Gastroesophageal sphincter (tissue), 4 donors: ENCODE measurements at places on chromosomes 1 and 21.
A peak's percentile ranks its signal among the peaks of the same experiment; 100 is the strongest.

GRCh38 chr1:96710708-96711477 lies 10.7 kb upstream of the PTBP2 start:
- ATAC-seq = no peak

DNA sequence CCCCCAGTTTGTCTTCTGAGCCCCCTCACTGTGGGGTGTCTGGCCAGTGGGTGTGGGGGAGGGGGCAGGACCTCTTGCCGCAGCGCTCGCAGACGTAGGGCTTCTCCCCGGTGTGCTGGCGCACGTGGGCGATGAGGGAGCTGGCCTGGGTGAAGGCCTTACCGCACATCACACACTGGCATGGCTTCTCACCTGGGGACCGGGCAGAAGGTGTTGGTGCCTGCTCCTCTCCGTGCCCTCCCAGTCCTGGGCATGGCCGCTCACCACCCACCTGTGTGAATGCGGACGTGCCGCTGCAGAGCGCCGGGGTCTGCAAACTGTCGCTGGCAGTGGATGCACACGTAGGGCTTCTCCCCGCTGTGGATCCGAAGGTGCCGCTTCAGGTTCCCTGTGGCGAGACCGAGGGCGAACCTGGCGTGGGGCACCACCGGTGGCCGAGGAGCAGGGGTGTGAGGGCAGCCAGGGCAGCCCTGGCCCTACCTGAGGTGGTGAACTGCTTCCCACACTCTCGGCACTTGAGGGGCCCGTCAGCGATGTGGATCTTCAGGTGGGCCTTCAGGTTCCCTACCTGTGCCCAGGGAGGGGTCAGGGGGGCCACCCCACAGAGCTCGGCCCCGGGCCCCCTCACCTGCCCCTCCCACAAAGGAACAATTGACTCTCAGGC lies 32.4 kb downstream of the ZBTB17 start:
- no peak for ATAC-seq

DNA sequence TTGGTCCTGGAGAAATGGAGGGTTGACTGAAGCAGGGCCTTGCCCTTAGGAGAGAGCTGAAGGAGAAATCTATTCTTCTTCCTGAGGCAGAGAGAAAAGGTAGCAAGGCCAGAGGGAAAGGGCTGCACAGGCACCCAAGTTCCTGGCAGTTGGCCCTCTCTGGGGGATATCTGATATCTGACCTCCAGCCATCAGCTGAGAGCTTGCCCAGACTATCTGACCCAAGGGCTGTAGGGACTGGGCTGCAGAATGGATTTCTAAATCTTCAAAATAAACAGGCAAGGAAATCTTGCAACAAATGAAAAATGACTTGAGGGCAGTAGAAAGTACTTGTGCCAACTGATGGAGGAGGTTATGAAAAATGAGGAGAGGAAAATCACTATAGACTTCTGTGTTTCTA lies 498 bp upstream of the CLCA2 start:
- ATAC-seq = no peak

GRCh38 chr1:101595881-101596374 lies 359.1 kb downstream of the S1PR1 start:
- no peak for ATAC-seq

GRCh38 chr1:44406737-44407429 lies 1.8 kb downstream of the RNF220 start:
- ATAC-seq = no peak

DNA sequence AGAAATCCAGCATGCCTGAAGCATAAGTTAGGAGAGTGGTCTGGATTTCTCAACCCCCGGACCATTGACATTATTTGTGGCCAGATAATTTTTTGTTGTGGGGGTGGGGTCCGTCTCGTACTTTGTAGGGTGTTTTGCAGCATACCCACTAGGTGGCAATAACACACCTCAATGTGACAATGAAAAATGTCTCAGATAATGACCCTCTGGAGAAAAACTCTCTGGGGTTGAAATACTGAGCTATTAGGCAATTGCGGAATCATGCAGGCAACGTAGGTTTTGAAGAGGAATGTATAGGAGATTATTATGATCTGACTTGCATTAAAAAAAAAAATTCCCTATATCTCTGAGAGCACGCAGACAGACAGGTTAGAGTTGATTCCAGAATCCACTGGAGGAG lies 25.3 kb upstream of the RRP15 start:
- no peak for ATAC-seq

DNA sequence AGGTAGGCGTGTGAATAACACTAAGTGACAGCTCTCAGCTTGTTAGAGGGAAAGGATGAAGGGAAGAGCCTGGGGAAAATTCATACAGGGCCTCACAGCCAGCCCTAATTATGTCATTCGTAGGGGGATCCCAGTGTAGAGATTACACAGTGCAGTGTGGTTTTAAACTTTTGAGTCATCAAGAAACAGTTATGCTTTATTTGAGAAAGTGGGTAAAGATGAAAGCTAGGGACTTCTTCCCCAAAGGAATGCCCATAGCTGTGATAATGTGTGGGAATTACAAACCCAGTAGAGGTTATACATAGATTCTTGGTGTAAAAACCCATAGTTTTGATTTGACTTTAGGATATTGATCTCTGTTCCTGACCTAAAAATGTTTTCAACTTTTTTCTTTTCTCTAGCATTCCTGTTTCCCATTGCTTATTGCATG lies 1.9 kb downstream of the TTF2 start:
- ATAC-seq = no peak

- ATAC-seq = no peak
These were observed 1.7 kb downstream of the SERTAD4 start for GRCh38 chr1:210234329-210234757.

GRCh38 chr1:184649451-184649888 lies 105.2 kb downstream of the EDEM3 start:
- peak; percentile 52 for ATAC-seq

DNA sequence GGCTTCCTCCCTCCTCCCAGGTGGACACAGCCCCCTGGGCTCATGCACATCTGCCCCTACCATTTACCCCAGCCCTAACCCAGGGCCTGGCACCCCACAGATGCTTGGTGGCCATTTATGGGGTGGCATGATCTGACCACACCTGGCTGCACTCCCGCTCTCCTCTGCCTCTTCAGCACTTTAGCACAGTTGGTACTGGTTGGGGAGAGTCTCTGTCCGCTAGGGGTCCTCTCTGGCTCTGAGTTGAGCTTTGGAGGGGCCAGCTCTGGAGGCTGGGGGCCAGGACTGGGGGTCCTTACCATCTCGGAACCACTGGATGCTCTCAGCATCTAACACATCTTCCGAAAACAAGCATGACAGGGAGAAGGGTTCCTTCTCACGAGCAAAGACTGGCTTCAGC lies 17.4 kb downstream of the MYOM3 start:
- no peak for ATAC-seq

GRCh38 chr21:38825921-38826320 lies 20.2 kb downstream of the ETS2 start:
- ATAC-seq = no peak

DNA sequence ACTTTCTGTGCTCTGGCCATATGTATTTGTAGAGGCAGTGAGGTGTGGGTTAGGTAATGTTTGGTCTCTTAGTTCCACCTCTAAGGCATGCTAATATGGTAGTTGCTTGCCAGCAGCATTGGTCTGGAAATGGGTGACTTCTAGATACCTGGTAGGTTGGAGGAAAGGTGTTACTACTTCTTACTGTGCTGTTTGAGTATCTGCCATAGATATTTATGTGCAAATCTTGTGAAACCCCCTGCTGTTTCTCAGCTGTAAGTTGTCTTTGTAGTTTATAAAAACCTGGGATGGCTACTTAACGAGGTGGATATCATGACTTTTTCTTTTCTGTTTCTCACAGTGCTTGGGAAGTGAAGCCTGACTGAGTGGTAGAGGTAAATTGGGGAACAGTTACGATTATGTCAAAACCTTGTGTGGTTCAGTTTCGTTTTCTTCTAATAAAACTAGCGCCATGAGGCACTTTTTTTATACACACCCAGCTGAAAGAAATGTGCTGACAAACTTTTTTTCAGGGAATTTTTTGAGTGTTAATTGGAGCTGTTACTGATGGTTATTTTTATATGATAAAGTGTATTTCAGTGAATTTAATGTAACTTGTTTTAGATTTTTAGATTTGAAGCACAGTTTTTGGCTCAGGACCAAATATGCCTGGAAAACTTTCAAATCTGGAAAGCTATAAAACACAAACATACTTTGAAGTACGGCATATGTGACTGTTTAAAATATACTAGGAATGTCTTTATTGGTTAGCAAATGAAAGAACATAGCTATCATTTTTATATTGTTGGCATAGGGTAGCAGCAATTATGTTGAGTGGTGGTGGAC lies 42.1 kb downstream of the CAMSAP2 start:
- no peak for ATAC-seq
